Aorta (tissue), 5 donors: ENCODE measurements at places on chromosomes 6 and 20. TPM values are rescaled to one million over a fixed set of nuclear protein-coding genes. Genes with fewer than 3 reads are reported as not detected.

DNA sequence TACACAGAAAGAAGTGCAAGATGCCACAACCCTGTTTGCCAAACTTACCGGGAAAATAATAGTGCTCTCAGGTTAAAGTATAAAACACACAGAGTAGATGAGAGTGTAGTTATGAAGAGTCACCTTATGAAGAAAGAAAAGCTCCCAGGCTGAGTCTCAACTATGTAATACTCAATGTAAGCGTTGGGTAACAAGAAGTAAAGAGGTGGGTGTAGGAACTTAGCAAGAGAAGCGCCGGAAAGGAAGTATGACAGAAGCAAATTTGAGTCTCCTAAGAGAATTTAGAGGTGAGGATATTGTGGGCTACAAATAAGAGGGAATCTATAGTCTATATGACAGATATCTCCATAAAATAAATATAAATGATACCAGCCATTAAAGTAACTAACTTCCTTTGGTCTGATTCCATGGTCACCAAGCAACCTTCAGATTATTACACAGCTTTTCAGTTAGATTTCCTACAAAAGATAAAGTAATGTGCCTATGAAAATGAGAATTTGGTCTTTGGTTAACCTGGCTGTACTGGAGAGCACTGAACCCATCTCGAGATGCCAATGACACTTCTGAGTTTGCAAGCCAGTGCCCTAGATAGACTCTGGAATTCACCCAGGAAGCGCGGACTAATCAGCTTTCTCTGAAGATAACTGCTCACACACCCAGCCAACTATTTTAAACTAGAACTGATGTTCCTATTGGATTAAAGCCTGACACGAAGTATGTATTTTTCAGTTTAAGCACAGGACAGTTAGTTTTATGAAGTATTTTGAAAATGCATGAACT is 1.8 kb downstream of the TUBE1 start:
- DNase-seq: no peak
- no peaks in the 10 kb centered on the region for H3K4me1 ChIP-seq
- H3K36me3 ChIP-seq: no peaks in the 10 kb centered on the region
- no peak overlapping the region for H3K27ac ChIP-seq
- H3K4me3 ChIP-seq: no peak overlapping the region

HLA-DRB5 gene
- total RNA-seq: 91.1 TPM

DNA sequence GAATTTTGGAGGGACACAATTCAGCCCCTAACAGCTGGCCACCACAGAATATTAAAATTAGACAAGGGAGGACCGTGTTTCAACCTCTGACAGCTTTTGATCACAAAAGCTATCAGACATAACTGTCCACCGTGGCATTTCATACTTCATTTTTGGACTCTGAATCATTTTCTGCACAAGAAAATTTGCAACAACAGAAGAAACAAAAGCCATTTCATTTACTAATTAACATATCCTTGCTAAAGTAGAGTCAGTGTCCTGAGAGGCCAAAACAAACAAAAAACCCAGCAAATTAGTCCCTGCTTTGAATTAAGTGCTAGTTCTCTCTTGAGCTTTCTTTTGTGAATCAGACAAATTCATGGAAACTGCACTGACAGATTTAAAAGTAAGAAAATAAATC is 17.6 kb upstream of the COL12A1 start:
- H3K27me3 ChIP-seq: no peaks in the 10 kb centered on the region
- H3K4me1 ChIP-seq: no peaks in the 10 kb centered on the region
- H3K36me3 ChIP-seq: no peaks in the 10 kb centered on the region
- no peak for DNase-seq
- no peak overlapping the region for H3K4me3 ChIP-seq
- no peak overlapping the region for H3K27ac ChIP-seq

- no peak overlapping the region for H3K27ac ChIP-seq
- DNase-seq: no peak
- no peaks in the 10 kb centered on the region for H3K36me3 ChIP-seq
- H3K4me3 ChIP-seq: no peak overlapping the region
These were observed 64.1 kb downstream of the HMGN3 start for GRCh38 chr6:79170431-79170830.

DNA sequence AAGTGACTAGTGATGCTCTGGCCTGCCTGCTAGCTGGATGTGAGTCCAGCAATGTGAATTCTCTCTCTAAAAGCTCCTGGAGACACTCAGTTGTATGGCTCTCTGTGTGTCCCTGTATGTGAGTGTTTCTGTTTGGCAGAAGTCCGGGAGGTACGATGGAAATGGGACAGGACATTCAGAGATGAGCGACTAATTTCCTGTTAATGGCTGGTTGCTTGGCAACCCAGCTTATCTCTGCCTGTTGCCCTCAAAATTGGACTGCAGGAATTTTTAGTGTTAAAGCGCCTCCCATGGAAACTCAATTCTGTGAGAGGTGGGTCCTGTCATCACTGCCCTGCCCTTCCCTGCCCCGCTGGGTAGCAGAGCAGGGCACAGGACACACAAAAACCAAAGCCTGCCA is 136.8 kb upstream of the LRFN2 start:
- no peaks in the 10 kb centered on the region for H3K27me3 ChIP-seq
- H3K4me1 ChIP-seq: no peaks in the 10 kb centered on the region
- no peak for DNase-seq
- no peaks in the 10 kb centered on the region for H3K36me3 ChIP-seq
- H3K27ac ChIP-seq: no peak overlapping the region

DNA sequence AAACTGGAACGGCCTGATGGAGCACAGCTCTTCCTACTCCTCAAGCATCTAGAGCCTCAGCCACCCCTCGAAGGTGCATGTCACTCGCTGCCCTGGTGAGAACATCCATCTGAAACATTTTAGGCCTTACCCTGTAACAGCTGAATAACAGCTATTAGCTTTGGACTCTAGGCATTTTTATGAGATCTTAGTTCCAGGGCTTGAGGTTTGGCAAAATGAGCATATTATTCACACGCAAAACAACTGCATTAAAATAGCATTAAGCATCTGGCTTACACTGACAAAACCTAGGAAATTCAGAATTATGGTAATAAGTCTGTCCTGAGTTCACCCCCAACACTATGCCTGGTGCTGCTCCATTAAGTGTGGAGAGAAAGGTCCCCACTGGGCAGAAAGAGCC is 56.1 kb downstream of the ADAT2 start:
- H3K4me3 ChIP-seq: no peak overlapping the region
- no peaks in the 10 kb centered on the region for H3K27me3 ChIP-seq

TRIM31 gene
- total RNA-seq: not detected

FAM83D gene
- total RNA-seq: 3.4 TPM

DNA sequence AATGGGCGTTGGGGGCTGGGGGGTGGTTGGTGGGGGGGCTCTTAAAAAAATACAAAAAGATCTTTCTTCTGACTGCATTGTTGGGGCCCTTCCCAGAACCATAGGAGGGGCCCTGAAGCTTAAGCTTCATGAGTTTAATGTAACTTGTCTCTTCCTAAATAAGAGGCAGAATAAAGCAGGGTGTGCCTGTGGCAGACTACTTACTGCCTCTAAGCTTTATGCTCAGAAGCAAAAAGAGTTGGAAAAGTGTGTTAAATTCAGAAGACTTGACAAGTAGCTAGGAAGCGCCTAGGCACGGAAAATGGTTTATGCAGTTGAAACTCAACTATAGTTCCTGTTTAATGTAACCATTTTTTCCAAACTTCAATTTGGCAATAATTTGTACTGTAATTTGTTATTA is 44.5 kb downstream of the TIAM2 start:
- H3K27me3 ChIP-seq: no peaks in the 10 kb centered on the region
- H3K4me1 ChIP-seq: no peaks in the 10 kb centered on the region
- no peak for DNase-seq
- no peaks in the 10 kb centered on the region for H3K36me3 ChIP-seq
- no peak overlapping the region for H3K4me3 ChIP-seq

CGA gene
- not detected for total RNA-seq

FAM83C gene
- total RNA-seq: not detected
